ENCODE measurements at places on chromosomes 1 and 21. TPM values are rescaled to one million over a fixed set of nuclear protein-coding genes. Genes with fewer than 3 reads are reported as not detected.
A peak's percentile ranks its signal among the peaks of the same experiment; 100 is the strongest.

DNA sequence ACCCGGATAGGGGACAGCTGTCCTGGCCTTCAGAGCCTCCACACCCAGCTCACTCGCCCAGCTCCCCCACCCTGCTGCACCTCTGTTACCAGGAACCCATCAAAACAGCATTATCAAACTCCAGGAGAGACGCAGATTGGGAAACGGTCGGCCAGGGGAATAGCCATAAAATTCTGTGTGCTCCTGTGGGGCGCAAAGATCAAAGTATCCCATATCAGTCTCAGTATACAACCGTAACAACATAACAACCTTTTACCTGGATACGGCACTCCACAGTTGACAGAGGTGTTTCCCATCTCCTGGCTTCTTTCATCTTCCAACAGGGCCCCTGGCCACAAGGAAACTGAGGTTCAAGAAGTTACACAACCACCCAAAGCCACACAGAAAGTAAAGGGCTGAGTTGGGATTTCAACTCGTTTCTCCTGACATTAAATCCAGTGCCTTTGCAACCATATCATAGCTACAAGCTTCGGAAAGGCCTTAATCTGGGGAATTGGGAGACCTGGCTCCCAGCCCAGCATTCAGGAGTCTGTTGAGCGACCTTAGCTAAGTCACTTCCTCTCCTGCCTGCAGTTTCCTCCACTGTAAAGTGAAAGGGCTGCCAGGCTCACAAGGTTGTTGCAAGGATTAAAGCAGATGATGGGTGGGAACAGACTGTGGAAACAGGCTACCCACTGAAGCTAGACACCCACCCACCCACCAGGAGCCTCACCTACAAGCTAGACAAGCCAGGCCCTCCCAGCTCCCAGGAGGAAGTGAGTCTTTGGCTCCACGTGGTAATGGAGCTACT is 8.1 kb upstream of the EPHB2 start:
- no peaks in the 10 kb centered on the region for H3K4me1 ChIP-seq
- H3K4me3 ChIP-seq = no peak overlapping the region
- no peaks in the 10 kb centered on the region for H3K36me3 ChIP-seq
- H3K27ac ChIP-seq = no peak overlapping the region

GRCh38 chr1:70210820-70211219 is 5.4 kb upstream of the LRRC40 start:
- peak overlapping the region; percentile 10 for H3K27ac ChIP-seq
- no peaks in the 10 kb centered on the region for H3K4me1 ChIP-seq
- no peak overlapping the region for H3K4me3 ChIP-seq
- no peaks in the 10 kb centered on the region for H3K27me3 ChIP-seq

GRCh38 chr1:225677350-225678124 is 24.6 kb upstream of the ENAH start:
- H3K27me3 ChIP-seq = no peaks in the 10 kb centered on the region
- no peak overlapping the region for H3K27ac ChIP-seq
- H3K4me3 ChIP-seq = no peak overlapping the region
- no peaks in the 10 kb centered on the region for H3K4me1 ChIP-seq
- peak; percentile 63 for DNase-seq
- no peaks in the 10 kb centered on the region for H3K36me3 ChIP-seq

- H3K4me1 ChIP-seq = peaks cover 10% of the 10 kb centered on the region
- H3K27me3 ChIP-seq = no peaks in the 10 kb centered on the region
- H3K27ac ChIP-seq = no peak overlapping the region
- DNase-seq = no peak
- no peak overlapping the region for H3K4me3 ChIP-seq
Measured at GRCh38 chr1:214419650-214420049, 131.8 kb downstream of the PTPN14 start.

DNA sequence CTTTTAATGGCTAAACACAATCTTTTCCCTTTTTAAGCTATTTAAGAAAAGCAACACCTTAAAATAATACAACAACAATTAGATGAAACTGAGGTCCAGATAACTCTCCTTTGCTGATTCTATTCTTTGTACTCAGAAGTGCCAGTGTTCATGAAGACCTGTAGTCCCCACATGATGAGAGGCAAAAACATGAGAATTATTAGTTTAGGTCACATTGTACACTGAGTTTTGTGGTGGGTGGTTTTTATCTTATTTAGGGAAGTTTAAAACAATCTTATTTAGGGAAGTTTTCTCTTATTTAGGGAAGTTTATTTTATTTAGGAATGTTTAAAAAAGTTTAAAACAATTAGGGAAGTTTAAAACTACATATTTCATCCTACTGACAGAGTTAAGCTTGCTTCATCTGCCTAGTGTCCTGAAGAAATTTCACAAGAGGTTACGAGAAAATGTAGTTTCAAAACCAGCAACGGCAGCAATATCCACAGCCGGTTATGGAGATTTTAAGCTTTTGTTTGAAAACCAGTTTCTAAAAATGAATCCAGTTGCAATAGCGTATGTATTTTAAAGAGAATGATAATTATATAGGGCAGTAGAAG is 7.8 kb upstream of the OR14I1 start:
- no peaks in the 10 kb centered on the region for H3K27me3 ChIP-seq
- no peak overlapping the region for H3K27ac ChIP-seq
- no peaks in the 10 kb centered on the region for H3K36me3 ChIP-seq
- no peaks in the 10 kb centered on the region for H3K4me1 ChIP-seq

GRCh38 chr1:157141212-157141855 is 3.1 kb upstream of the ETV3 start:
- H3K27ac ChIP-seq = no peak overlapping the region
- DNase-seq = no peak
- H3K36me3 ChIP-seq = no peaks in the 10 kb centered on the region
- peaks cover 16% of the 10 kb centered on the region for H3K4me1 ChIP-seq

GRCh38 chr1:113205980-113206766 is 133.2 kb downstream of the LRIG2 start:
- H3K27ac ChIP-seq = no peak overlapping the region
- H3K4me3 ChIP-seq = no peak overlapping the region
- DNase-seq = no peak
- no peaks in the 10 kb centered on the region for H3K4me1 ChIP-seq

DNA sequence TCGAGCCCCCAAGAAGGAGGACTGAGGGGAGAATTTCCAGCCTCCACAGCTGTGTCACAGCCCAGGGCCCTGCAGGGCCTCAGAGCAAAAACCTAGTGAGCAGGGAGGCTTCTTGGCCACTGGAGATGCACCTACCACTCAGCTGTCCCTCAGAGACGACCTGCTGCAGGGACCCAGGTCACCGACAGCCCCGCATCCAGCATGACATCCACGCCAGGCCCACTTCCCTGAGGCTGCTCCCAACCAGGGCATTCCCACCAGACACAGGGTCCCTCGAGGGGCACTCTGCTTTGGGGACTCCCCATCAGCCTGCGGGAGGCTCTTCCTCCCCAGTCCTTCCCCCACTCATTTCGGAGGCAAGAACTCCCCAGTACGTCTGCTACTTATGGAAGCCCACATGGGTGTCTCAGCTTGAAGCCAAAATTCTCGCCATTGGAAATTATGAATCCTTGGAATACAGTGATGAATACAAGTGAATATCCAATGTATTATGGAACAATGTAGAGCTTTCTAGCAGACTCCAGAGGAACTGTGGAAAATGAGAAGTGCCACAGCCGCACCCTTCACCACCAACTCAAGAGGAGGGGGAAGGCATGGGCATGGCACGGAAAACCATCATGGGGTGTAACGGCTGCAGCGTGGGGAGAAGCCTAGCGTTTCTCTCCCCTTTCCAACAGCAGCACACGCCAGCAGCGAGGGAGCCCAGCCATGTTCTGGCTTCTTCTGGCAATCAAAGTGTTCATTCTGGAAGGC is 6.9 kb downstream of the TFF3 start:
- no peak overlapping the region for H3K27ac ChIP-seq
- H3K27me3 ChIP-seq = peaks cover 19% of the 10 kb centered on the region
- H3K4me3 ChIP-seq = no peak overlapping the region

DNA sequence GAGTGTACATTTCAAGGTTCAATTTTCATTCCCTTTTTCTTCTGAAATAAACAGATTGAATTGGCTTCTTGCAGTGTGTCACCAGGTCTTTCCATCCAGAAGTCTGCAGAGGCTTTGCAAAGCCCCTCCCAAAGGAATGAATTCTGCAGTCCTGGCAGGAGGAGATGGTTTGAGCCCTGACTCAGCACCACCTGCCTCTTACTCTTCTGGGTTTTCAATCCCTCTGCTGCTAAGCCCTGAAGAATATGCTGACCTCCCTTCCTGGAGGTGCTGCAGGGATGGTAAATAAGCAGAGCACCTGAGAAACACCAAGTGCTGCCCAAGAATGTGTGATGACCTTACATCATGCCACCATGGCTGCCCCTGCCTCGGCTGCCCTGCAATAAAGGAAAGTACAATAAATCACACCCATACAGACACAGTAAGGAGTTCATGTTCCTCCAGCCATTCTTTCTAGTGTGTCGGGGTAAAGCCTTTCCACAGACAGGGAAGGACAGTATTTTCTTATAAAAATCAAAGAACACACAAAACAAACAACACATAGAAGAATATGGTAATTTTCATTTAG is 209.2 kb downstream of the ZNF326 start:
- no peak overlapping the region for H3K4me3 ChIP-seq
- H3K27me3 ChIP-seq = no peaks in the 10 kb centered on the region
- no peaks in the 10 kb centered on the region for H3K4me1 ChIP-seq
- DNase-seq = no peak
- H3K27ac ChIP-seq = no peak overlapping the region

DNA sequence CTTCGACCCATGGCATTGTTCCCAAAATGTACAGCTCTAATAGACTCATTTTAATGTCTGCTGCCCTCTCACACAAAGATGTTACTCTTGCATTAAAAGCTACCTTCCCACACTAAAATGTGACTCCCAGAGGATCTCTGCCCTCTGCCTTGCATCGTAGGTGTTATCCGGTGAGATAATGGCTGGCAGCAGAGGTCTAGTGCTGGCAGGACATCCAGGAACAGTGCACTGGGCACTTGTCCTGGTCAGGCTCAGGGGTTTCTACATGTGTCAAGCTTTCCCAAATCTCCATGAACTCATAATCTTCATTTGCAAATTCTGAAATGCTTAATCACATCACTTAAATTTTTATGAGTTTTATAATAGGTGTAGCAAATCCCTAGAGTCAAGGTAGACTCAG is 310.6 kb downstream of the LRRIQ3 start:
- H3K27ac ChIP-seq = no peak overlapping the region
- no peaks in the 10 kb centered on the region for H3K27me3 ChIP-seq
- peak; percentile 37 for DNase-seq
- H3K36me3 ChIP-seq = no peaks in the 10 kb centered on the region

DNA sequence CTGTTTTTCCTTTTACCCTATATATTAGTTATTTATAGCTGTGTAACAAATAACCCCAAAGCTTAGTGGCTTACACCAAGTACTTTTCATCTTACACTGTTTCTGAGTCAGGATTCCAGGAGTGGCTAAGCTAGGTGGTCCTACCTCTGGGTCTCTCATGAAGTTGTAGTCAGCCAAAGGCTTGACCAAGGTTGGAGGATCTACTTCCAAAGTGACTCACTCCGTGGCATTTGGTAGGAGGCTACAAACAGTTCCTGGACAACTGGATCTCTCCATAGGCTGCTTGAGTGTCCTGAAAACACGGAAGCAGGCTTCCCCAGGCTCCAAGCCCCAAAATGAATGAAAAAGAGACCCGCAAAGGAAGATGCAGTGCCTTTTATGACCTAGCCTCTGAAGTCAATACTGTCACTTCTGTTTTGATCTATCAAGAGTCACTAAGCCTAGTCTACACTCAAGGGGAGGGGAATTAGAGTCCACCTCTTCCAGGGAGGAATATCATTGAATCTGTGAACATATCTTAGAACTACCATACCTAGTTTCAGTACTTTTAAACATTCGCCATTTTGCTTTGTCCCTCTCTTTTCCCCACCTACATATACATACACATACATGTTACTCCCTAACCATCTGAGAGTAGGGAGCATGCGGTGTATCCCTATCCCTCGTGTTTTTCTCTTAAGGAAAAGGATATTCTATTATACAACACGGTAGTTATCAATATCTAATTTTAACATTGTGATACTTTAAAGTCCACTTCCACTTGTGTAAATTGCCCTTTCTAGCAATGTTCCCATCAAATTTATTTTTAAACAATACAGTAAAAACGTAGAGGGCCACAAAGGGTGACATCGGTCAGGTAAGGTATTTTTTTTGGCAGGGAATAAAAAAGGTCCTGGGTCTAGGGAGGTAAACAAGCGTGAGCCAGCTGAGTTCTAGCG is 67.2 kb downstream of the SLC35A3 start:
- peak overlapping the region; percentile 87 for H3K4me3 ChIP-seq
- H3K27ac ChIP-seq = peak overlapping the region; percentile 97
- peaks cover 17% of the 10 kb centered on the region for H3K4me1 ChIP-seq

- no peaks in the 10 kb centered on the region for H3K27me3 ChIP-seq
- H3K4me1 ChIP-seq = no peaks in the 10 kb centered on the region
- no peak overlapping the region for H3K27ac ChIP-seq
- no peak for DNase-seq
- H3K4me3 ChIP-seq = no peak overlapping the region
Measured at GRCh38 chr1:43545695-43546387, 15.2 kb downstream of the PTPRF start.

GRCh38 chr1:33792651-33793050 is 71.2 kb upstream of the HMGB4 start:
- no peak overlapping the region for H3K4me3 ChIP-seq
- H3K27ac ChIP-seq = no peak overlapping the region
- H3K36me3 ChIP-seq = no peaks in the 10 kb centered on the region
- DNase-seq = no peak

DNA sequence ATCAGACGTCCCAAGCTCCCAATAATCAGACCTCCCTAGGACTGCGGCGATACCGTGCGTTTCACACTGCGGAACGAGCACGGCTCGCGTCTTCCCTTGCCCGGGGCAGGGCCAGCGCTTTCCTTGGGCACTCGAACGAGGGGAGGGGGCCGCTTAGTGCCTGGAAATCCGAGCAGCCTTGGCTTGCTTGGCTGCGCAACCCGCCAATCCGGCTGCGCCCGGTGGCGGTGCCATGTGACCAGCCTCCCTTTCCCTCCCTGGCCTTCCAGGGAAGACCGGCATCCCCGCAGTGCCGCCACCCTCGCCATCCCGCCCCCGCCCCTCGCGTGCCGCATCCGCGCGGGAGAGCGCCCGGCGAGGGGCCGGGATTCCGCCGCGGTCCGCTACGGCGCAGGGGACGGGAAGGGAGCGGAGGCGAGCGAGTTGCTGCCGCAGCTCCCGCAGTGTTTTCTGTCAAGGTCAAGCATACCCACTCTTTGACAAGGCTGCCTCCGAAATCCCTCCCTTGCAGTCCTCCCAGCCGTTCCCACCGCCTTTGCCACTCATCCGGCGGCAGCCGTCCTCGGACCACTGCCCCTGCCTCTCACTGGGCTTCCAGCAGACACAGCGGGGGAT is 8.3 kb upstream of the RNF19B start:
- no peaks in the 10 kb centered on the region for H3K4me1 ChIP-seq
- H3K27ac ChIP-seq = peak overlapping the region; percentile 54
- peak; percentile 56 for DNase-seq
- H3K4me3 ChIP-seq = peak overlapping the region; percentile 73

The HSF2BP gene
- total RNA-seq = not detected

The VCAM1 gene
- 8.0 TPM for total RNA-seq

The FUBP1 gene
- total RNA-seq = 76.0 TPM

The TDRD5 gene
- not detected for total RNA-seq

The FCER1G gene
- 12.1 TPM for total RNA-seq

The IFNLR1 gene
- 2.7 TPM for total RNA-seq

The FLG gene
- total RNA-seq = not detected

The ARMH1 gene
- total RNA-seq = 0.50 TPM

The RORC gene
- total RNA-seq = 3.6 TPM
